Activated effector memory CD4-positive, alpha-beta T cell treated with Interleukin-2 at 50 U/mL for 16 hours (primary cell): ENCODE measurements at places on chromosomes 13 and 19.

DNA sequence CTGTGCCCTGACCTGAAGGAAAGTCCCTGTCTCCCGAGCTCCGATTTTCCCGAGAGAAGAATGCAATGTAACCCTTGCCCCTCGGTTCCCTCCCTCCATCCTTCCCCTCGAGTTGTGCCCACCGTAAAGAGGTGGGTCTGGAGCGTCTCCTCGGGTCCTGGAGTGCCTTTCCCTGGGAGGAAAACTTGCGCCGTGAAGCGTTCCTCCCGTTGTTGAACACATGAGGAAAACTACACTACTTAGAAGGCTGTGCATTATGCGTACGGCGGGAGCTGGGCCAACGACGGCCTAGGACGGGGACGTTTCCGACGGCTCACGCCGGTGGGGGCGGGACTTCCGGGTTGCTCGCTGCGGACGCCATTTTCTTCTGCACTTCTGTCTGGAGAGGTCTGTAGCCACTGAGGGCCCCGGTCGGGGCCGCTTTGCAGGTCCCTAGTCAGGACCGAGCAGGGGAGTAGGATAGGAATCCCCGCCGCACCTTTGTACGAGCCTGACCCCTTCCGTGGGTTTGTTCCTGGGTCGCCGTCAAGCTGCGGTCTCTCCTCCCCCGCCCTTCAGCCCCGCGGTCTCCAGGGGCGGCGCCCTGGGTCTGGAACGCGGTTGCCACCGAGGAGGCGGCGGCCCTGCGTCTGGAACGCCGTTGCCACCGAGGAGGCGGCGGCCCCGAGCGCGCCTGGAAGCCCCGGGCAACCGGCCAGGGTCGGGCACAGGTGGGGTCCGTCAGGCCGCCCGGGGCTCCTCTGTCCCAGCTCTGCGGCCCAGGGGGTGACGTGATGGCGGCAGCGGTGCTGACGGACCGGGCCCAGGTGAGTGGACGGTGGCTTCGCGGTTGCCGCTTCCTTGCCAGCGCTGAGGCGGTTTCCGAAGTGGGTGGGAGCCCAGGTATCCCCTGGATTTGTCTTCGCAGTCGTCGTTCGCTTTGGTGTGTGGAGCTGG, at the start of gene ZNF264:
Gene ZNF264, plus strand, starts transcription at position 360 of the 936 bp plus-strand sequence. Its CDS starts 414 bp downstream, at position 774.
- DNase-seq = peak; percentile 86

DNA sequence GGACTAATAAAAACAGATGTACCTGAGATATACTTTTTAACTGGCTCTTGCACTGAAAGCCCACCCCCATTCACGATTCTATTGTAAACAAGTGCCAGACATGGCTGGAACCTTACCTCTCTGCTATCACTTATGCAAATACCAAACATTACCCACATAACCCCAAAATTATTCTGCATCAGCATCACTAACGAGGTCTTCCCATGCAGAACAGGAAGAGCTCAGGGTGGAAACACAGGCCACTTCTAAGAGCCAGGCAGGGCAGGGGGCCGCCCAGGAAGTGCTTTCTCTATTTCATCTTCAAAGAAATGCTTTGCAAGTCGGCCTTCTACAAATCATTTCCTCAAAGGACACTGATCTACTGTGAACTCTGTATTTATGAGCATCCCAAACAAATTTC, 7.3 kb downstream of the IRS2 start:
- DNase-seq = peak; percentile 54

DNA sequence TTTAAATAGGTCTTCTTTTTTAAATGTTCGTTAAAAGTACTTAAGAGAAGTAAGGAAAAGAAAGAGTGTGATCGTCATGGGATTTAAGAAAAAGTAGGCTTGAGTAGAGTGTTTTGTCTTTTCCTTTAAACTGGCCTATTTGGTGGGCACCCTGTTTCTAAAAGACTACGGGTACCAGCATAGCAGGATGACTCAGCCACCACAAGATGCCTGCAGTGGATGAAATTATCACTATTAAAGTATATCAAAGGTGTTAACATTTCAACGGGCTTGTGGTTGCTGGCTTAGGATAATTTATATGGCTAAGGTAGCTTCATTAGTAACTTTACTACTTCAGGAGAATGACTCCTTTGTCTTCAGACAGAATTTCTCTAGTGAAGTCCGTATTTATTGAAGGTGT, 112.6 kb downstream of the STARD13 start:
- no peak for DNase-seq

GRCh38 chr13:98746968-98747367, 5.5 kb downstream of the SLC15A1 start:
- DNase-seq = no peak

- no peak for DNase-seq
These were observed 99.3 kb downstream of the WDFY2 start for GRCh38 chr13:51683597-51683996.

DNA sequence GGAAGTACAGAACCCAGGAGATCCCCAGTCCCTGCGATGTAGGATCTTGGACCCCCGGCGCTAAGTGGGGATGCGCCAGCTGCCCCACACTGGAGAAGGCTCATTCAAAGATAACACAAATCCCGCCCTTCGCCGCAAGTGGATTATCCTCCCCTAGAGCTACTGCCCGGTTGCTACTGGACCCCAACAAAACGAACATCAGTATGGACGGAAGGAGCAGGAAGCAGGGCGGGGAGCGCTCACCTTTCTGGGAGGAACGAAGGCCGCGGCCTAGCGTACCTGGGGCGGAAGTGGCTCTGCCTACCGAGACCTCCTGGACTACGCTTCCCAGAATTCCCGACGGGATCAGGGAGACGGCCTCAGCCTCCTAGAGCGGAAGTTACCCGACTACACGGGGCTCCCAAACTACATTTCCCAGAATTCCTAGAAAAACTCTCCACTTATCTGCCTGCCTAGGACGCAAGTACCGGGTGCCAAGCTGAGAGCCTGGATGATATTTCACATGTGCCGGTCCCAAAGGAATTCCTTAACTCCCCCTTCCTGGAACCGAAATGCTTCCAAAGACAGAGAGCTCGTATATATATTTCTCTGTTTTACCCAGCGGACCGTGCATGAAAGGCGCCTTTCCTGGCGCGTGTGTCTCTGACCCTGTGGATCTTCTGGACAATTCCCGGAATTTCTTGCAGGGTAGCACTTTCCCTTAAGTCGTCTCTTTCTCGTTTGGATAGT, at the start of gene ZNF112:
Gene ZNF112, minus strand, starts transcription at position 298 of the 729 bp plus-strand sequence. CDS start 16,141 bp downstream, outside the sequence.
- no peak for DNase-seq

GRCh38 chr13:113122550-113123225, at the start of gene F10:
F10 (plus strand) TSS chr13:113122799; CDS start chr13:113122856, 57 bp downstream.
- DNase-seq = no peak

GRCh38 chr13:27396252-27396846, 28.1 kb upstream of the GTF3A start:
- DNase-seq = no peak

- no peak for DNase-seq
These were observed 8.4 kb downstream of the SLC39A3 start for GRCh38 chr19:2731181-2731995.
